ENCODE measurements at places on chromosomes 11 and 22.

DNA sequence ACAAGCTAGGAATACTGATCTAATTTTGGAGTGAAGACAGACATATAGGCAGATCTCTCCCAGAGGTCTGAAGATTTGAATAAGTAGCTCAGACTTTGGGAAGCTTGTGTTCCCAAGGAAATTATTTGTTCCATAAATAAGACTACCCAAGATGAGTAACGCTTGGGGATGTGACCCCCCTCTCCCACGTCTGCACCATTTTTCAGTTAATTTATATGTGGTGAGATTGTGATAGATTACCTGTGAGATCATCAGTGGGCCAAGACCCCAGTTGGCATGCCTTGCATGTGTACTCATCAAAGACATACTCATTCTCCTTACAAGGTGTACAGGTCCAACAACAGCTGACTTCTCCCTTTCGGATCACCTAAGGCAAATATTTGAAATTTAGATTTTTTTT, 252.8 kb upstream of the CTSC start:
- DNase-seq, result no peak

DNA sequence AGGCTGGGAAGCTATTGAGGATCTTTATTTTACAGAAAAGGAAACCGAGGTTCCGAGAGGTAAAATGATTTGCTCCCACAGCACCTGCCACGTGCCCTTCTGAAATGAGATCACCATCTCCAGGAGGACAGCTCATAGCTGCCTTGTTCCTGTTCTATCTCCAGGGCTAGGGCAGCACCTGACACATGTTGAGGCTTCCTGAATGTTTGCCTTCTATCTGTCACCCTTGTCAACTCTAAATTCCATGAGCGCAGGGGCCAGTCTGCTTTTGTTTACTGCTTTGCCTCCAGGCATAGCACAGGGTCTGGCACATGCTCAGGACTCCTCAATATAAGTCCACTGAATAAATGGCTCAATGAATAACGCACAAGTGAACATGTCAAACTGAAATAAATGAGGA, 24.1 kb downstream of the ASCC2 start:
- no peak for DNase-seq

GRCh38 chr11:110422306-110422905, 7.3 kb upstream of the FDX1 start:
- no peak for DNase-seq

GRCh38 chr11:96267496-96268032, 75.4 kb downstream of the MAML2 start:
- DNase-seq, result peak; percentile 54

DNA sequence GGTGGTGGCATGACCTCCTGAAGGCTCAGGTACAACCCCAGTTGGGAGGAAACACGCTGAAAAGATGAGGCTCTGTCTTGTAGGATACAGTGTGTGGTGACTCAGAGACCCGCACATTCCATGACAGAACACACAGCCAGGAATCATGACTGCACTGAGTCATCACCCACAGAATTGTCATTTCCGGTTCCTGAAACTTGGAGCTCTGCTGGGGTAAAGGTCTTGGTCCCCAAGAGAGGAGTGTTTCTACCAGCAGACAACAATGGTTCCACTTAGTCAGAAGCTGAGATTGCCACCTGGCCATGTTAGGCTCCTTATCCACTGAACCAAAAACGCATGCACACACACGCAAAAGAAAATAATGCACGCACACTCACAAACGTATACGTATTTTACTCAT, 31.5 kb upstream of the CYB5R3 start:
- DNase-seq, result peak; percentile 94

DNA sequence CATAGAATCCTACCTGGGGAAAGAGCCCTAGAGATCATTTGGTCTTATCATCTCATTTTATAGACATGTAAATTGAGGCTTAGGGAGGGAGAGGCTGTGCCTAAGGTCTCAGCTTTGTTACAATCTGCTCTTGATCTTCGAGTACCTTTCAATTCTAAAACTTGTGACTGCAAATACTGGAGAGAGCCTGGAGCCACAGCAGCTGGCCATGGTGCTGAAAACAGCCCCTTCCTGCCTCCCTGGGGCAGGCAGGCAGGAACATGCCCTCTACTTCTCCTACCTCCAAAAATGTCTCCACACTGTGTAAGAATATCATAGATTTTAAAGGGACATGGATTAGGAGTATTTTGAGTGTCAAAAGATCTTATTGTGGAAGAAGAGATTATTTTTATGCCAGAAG, 52.2 kb downstream of the C22orf42 start:
- DNase-seq, result peak; percentile 3

- no peak for DNase-seq
Measured at GRCh38 chr22:31861226-31861840, 83.0 kb upstream of the YWHAH start.

GRCh38 chr11:71129624-71130023, 122.8 kb downstream of the SHANK2 start:
- DNase-seq, result peak; percentile 27

DNA sequence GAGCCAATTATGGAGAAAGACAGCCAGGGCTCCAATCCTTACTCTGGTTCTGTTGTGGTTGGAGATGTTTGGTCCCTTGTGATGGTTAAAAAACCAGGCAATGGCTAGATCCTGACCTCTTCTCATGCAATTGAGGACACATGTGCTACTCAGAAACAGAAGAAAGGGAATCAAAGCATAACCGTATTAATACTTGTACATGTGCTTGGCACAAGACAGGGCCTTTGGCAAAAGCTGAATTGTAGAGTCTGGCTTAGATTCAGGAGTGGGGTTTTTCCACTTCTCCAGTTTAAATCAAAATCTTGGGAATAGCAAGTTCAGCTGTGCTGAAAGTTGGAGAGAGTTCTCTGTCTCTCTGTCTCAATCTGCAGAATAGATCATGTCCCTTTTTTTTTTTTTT, 80.1 kb upstream of the E2F8 start:
- no peak for DNase-seq

- DNase-seq, result no peak
Measured at GRCh38 chr22:46031557-46031956, 54.6 kb upstream of the WNT7B start.

DNA sequence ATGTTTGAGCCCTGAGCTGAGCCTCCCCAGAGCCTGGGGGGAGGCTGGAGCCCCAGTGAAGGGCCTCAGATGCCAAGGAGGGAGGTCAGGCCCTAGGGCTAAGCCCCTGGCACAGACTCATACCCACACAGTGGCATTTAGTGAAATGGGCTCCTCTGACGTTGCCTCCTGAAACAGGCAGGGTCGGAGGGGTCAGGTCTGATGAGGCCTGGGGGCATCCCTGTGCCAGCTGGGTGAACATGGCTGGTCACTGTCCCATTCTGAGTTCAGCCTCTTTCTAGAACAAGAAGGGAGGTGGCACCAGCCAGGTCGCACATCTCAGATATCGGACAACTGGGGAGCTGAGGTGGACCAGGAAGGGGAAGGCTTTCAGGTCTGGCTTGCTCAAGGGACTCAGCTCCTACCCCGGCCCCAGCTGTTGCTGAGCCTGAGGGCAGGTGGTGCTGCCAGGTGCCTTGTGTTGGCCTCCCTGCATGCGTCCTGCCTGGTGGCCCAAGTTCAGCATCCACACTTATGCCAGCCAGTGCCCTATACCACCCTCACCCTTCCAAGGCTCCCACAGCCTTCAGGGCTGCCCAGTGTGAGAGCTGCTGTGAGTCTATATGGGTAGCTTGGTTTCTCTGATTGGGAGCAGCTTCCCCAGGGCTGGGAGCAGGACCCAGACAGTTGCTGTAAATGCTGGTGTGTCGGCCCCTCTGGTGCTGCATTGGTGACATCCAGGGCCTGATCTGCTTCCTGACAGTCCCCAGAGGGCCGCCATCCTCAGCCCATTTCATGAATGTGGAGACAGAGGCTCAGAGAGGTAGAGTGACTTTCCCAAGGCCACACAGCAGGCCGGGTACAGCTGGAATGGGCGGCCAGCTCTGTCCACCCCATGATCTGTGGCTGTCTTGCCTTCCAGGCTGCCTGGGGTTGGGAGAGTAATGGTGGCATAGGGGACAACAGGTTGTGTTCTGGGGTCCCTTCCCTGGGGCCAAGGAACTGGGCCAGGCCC, 32.8 kb upstream of the PPARA start:
- DNase-seq, result no peak

- DNase-seq, result no peak
Measured at GRCh38 chr11:105000167-105000566, 22.8 kb downstream of the CASP5 start.

- DNase-seq, result no peak
Measured at GRCh38 chr11:118051611-118052461, 25.0 kb upstream of the TMPRSS4 start.

DNA sequence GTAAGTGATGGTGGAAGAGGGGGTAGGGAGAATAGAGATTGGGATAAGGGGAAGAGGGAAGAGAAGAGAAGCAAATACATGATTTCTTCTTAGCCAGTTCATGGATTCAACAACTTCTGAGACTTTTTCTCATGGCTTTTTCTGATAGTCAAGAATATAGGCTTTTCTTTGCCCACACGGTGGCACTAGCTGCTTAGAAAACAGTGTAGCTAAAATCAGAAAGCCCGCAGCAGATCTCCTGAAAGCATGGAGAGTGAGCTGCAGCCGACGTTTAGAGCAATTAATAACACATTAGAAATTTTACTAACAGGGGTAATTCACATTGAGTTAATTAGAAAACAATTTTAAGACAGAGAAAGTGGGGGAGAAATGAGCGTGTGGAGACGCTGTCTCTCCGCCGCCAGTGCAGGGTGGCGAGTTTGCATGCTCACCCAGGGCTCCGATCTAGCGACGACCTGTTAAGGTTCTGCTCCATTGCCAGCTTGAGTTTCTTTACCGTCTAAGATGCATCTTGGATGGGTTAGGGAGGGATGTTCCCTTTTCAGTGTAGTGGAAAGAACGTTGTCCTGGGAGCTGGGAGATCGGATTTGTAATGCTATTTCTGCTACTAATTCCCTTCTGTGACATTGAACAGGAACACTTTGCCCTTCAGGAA, 3.3 kb upstream of the RAG1 start:
- DNase-seq, result peak; percentile 77

DNA sequence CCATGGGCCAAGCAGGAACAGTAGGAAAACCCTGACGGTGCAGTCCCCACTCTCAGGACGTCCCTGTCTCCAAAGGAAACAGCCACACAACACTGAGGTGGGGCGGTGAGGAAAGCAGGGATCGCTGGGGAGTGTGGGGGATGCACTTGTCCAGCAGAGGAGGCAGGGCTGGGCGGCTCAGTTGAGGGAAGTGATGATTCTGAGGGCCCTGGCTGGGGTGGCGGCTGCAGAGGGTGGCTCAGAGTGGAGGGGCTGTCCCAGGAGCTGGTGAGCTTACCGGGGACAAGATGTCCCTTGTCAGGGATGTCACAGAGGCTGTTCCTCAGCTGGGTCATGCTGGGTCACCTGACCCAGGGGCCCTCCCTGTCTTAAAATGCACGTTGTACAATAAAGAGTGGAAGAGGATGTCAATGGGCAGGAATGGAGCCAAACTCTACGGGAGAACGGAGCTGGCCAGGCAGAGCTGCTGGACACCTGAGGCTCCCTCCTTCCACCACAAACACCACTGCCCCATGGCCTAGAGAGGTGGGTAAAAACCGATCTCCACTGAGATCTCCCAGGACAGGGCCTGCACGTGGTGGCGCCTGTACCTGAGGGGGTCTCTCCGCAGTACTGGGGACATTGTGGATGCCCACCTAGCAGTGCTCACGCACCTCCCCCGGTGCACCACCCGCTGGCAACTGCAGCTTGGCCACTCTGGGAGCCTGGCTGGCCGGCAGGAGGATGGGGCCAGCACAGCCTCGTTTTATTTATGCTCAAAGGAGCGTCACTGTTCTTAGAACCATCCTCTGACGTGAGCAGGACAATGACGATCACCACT, 9.7 kb upstream of the EFCAB6 start:
- no peak for DNase-seq

- no peak for DNase-seq
Measured at GRCh38 chr11:19719960-19720359, 7.3 kb downstream of the NAV2 start.

GRCh38 chr22:43845981-43846380, 16.3 kb downstream of the SULT4A1 start:
- no peak for DNase-seq

DNA sequence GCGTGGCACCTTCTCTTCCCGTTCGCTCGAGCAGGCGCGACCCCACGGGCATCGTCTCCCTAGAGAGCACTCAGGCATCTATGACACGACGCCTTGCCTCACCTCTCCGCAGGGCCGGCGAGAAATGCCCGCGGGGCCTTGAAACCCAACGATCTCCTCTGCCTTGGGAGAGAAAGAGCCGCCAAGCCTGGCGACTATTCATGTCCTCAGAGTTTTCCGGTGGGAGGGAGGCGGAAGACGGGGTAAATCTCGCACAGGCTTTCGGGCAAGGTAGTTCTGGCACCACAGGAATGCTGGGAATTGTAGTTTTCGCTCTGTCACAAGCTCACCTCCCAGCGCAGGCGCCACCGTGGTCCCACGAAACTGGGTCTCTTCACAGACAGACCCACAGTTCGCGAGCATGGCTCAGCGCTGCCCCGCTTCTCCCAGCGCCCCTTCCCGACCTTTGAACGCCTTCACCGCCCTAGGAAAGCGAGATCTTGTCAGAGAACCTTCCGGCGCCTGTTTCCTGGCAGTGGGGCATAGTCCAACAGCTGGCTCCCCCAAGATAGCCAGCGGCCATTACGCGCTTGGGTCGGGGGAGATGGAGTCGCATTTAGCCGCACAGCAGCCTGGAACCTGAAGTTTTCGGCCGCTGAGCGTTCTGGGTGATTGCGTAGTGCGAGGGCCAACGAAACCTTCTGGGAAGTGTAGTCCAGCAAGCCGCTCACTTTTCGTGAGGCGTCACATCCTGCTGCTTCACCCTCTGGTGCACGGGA, at the start of gene CCDC90B:
TSS of gene CCDC90B (minus strand) at position 597 of the 758 bp plus-strand sequence. CDS start at position 202, 395 bp downstream.
- DNase-seq, result peak; percentile 98

Measured in fibroblast of lung (primary cell).